HT-29 (cell line): ENCODE measurements at places on chromosomes 12 and 14. TPM values are rescaled to one million over a fixed set of nuclear protein-coding genes. Genes with fewer than 3 reads are reported as not detected.

Gene DPPA3
- total RNA-seq, result not detected in 2 replicates

Gene MYF6
- total RNA-seq, result not detected in 2 replicates

Gene UBE2N
- total RNA-seq, result 179 and 240 TPM in 2 replicates

- DNase-seq, result no peak
Observed at GRCh38 chr14:100820957-100821356, 5.0 kb upstream of the MEG3 start.

- no peak for DNase-seq
Observed at GRCh38 chr14:95323361-95323760, 3.7 kb upstream of the CLMN start.

GRCh38 chr12:50302686-50303085, 19.4 kb upstream of the LIMA1 start:
- DNase-seq, result no peak

- no peak for DNase-seq
Observed at GRCh38 chr12:123908884-123909725, 63.5 kb downstream of the CCDC92 start.

DNA sequence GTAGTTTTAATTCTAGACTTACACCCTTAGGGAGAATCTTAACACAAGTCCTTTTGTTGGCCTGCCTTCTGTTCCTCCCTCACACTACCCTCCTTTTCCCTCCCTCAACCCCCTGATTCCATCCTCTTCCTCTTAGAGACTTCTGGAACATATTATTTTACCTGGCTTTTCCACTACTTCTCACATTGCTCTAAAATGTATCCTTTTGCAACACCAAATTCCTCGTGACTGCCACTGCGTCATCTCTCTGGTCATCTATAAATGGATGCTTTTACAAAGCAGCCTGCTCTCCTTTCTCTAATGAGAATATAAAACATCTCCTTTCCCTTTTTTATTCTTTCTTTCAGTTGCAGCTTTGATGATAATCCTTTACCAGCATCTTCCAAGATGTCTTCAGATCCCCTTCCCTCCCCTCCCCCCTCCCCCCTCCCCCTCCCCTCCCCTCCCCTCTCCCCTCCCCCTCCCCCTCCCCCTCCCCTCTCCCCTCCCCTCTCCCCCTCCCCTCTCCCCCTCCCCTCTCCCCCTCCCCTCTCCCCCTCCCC, 93.6 kb downstream of the DIP2B start:
- DNase-seq, result no peak

- no peak for DNase-seq
Observed at GRCh38 chr14:55691659-55692058, 111.7 kb downstream of the KTN1 start.

DNA sequence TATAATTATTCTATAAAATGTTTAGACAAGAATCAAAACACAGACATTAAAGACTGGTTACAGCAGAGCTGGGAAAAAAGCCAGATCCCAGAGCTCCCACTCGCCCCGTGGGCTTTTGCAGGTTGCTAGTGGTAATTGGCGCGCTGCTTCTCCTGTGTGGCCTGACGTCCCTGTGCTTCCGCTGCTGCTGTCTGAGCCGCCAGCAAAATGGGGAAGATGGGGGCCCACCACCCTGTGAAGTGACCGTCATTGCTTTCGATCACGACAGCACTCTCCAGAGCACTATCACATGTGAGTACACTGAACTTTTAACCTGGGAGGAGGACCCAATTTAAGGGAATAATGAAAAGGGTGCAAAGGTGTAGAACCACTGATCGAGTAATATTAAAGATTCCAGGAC, 7.5 kb downstream of the TMEM52B start:
- no peak for DNase-seq

DNA sequence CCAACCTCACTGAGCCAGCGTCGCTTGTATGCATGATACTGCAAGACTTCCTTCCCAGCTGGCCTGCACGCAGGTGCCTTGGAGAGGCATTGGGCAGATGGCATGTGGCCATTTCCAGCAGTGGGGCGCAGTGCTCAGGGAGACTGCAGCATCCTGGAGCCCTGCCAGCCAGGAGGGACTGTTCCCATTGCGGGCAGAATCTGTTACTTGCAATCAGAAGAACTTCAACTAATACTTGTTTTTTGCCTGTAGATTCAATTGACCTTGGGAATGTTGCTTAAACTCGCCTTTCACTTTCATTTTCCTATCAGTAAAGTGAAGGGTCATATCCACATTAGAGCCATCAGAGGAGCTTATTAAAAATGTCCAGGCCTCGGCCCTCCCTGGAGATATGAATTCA, 29.8 kb downstream of the ANKRD9 start:
- peak; percentile 41 for DNase-seq

DNA sequence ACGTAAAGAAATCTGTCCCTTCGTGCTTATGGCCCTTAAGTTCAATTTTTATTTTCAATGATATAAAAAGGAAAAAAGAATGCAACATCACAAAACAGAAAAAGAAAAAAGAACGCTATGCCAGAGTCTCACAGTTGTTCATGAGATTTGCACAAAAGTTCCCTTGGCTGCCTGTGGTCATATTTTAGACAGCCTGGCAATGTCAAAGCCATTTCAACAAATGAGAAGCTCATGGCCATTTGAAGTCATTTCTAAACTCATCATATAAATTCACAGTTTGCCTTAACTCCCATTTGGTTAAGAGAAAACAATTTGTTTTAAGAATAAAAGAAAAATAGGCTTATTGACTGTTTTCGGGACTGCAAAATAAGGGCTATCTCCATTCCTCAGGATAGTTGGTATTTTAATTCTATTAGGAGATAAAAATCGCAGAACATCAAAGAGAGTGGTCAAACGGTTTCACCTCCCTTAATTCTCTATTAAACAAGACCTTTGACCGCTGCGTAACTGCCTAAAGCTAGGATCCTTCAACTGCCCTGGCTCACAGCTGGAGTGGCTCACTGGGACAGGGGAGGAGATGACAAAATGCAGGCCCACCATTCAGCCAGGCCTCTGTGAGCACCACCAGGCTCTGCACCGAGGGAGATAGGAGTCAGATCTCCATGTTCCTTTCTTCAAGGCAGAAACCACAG, 119.2 kb upstream of the DAAM1 start:
- DNase-seq, result no peak

GRCh38 chr12:19382111-19382526, 57.2 kb upstream of the AEBP2 start:
- peak; percentile 39 for DNase-seq
